Stimulated activated CD4-positive, alpha-beta T cell treated with anti-CD3 and anti-CD28 coated beads, Interleukin-15, amount 100 ng/mL, for 1 hour (primary cell): ENCODE measurements at places on chromosomes 12 and 14.

- DNase-seq: no peak
Measured at GRCh38 chr12:47811581-47812484, 7.9 kb downstream of the HDAC7 start.

DNA sequence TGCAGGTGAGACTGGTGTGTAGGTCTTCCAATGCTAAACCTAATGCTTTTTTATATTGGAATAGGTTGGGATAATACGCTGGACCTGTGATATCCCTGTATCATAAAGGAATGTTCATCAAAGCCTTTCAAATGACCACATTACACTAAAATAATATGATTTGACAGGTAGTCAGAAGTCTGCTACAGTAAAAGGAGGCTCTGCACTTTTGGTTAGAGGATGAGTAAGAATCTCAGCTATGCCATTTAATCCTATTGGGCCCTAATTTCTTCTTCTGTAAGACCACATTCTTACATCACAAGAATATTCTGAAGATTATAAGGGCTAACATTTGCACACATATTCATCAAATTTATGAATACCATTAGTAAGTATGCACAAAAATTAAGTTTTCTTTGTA, 250.5 kb upstream of the FLRT2 start:
- DNase-seq: no peak

GRCh38 chr12:28963554-28963953, 185.5 kb upstream of the FAR2 start:
- no peak for DNase-seq

DNA sequence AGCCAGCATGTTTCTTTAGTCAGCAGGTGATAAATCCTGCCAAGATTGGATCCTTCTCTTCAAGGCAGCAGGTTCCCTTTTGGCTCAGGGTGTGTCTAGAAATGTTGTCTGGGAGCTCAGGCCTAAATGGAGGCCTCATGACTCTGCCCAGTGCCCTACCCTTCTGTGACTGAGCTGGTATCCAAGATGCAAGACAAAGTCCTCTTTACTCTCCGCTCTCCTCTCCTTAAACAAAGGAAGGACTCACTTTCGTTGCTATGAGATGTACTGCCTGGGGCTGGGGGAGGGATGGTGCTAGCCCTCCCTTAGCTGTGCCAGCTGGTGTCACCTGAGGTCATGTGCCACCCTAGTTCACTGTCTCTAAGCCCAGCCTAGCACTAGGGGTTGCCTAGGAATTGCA, 13.8 kb upstream of the TMPRSS12 start:
- no peak for DNase-seq

DNA sequence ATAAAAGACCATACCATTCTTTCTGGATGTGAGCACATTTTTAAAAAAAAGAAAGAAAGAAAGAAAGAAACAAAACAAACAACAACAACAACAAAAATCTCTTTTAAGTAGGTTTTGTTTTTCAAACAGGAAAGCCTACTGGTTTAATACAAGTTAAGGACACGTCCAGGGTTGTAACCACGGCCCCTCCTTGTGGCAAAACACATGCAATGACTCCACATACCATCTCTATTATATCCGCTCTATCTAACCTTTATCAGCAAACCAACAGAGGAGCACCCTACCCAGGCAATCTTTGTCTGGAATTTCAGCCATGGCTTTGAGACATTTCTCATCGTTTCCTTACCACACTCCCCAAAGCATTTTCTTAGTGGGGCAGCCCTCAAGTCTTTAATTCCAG, 360.5 kb upstream of the TMPO start:
- DNase-seq: no peak

- DNase-seq: peak; percentile 18
Measured at GRCh38 chr12:110661337-110661972, 27.5 kb downstream of the HVCN1 start.

GRCh38 chr12:106074706-106075392, 63.9 kb downstream of the NUAK1 start:
- no peak for DNase-seq

DNA sequence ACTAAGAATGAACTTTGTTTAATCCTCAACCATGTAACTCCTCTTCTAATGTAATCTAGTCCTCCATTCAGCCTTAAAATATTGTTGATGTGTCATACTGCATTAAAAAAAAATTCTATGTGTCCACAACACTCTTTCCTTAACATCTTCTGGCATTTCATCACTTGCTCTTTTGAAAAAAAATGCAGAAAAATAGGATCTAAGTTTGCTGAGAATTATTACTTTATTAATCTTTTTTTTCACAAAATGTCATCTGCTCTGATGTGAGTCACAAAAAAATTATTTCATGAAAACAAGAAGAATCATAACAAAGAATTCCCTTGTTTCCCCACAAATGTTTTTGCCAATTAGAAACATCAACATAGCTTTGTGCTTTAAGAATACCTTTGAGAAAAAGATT, 410.1 kb upstream of the MGAT4C start:
- no peak for DNase-seq

DNA sequence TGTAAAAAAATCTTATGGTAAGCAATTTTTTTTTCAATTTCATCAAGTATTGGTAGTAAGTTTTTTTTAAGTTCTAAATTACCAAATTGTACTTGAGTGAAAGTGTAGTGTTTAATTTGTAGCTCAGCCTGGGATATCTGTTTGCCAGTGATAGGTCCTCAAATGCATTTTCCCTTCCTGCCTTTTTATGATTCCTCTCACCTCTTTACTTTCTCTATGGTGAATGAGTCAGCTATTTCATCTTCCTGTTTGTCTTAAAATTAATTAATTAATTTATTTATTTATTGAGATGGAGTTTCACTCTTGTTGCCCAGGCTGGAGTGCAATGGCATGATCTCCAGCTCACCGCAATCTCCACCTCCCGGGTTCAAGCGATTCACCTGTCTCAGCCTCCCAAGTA, 10.6 kb downstream of the SRP54 start:
- no peak for DNase-seq

DNA sequence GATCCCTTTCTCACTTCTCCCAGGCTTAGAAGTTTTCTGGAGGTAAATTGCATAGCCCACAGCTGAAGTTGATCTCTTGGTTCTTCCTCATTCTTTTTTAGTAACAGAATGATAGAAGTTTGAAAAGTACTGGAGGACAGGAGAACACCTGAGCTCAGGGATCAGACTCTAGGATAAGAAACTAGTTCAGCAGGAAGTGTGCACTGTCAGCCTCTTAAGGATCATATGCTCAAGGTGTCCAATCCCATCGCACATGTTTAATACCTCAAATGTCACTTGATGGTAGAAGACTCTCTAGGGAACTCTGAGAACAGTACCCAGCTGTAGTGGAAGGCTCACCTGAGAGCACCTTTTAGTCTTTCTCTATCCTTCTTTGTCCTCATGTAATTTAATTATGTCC, 14.7 kb upstream of the LIMA1 start:
- DNase-seq: no peak

GRCh38 chr12:74370608-74371216, 166.9 kb upstream of the ATXN7L3B start:
- no peak for DNase-seq

- DNase-seq: no peak
Measured at GRCh38 chr12:92745856-92746550, 43.2 kb downstream of the PLEKHG7 start.

- DNase-seq: no peak
Measured at GRCh38 chr14:56810147-56810719, at the start of gene OTX2. Gene OTX2, minus strand, starts transcription at chr14:56810479. Its CDS starts 5,023 bp downstream, at chr14:56805456.

DNA sequence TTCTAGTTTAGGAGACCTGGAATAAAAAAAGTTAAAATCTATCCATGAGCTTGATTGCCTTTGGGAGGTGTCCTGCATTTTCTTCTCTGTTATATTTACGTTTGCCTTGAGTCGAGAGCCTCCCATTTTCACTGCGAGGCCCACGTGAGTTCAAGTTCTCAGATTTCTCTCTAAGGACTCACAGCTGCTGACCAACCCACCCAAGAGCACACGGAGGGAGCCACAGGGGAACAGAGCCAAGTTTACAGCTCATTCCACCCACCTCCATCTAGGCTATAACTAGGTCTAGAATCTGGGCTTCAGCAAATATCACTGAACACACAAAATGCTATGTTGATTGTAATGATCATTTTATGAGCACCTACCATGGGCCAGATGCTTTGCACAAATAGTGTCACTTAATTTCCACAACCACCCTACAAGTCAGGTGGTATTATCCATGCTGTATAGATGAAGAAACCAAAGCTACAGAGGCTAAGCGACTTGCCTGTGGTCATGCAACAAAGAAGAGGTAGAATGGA, 16.7 kb downstream of the ALDH1L2 start:
- DNase-seq: no peak

DNA sequence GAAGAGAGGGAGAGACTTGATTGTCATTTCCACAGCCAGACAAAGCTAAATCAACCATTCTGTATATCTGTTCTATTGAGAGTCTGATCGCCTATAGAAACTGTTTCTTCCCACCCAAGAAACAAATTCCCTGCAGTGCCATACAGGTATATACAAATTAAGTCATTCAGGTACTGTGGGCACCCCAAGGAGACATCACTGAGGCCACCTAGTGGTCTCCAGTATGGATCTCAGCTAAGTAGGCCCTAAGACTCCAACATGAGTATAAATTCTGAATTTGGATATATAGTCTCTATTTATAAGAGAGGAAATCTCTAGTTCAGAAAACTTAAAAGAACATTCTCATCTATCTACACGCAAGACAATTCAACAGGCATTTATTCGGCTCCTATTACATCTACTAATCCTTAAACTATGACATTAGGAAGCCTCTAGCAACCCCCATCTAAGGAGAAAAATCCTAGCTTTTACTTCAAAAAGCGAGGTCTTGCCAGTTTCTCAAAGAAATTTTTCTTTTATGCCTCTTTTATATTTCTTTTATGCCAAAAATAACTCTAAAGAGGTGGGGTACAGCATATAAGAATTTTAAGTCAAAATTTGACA, 62.6 kb downstream of the DCAF5 start:
- DNase-seq: no peak
